ENCODE measurements at places on chromosomes 2 and 18.

DNA sequence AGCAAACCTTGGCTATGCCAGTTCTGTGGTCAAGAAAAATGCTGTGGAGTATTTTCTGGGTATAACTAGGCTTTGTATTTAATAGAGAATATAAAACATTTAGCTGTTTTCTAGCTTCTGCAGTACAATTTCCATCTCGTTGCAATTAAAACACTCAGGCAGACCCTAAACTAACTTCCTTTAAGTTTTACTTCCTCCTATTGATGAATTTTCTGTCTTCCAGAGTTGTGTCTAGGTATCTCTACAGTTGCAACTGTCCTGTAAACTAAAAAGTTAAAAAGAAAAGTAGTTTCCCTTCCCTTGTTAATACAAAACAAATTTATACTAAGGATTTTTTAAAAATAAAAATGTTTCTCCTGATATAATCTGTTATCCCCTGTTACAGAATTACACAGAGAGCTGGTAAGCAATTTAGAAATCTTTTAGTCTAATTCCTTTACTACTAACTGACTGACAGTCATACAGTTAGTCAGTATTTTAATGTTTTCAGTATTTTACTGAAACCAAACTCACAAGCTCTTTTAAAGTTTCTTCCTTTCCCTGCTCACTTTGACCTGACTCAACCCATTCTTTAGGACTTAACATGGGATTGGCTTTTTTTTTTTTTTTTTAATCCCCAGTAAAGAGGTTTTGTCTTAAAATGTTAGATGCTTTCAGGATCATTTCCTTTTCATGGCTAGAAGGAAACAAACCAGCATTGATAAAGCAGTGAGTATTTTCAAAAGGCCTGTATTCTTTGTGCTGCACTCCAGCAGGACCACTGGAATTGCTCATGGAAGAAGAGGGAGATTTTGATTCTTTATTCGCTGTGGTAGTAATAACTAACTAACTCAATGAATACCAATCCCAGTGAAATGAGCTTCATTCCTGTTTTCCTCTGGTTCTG, 22.9 kb downstream of the ITGAV start:
- no peak for DNase-seq

DNA sequence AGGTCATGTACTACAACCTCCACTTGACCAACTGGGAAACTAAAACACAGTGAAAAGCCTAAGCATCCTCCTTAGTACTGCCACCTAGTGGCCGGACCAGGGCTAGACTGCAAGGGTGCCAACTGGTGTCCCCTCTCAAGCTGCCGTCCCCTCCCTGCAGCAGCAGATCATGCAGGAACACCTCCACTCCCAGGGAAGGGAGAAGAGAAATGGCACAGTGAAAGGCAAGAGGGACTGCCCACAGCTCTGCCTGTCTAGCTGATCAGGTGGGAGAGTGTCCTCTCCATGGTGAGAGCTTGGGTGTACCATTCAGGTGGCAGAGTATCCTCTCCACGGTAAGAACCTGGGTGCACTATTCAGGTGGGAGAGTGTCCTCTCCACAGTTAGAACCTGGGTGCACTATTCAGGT, 78.1 kb downstream of the AAK1 start:
- peak; percentile 9 for DNase-seq

DNA sequence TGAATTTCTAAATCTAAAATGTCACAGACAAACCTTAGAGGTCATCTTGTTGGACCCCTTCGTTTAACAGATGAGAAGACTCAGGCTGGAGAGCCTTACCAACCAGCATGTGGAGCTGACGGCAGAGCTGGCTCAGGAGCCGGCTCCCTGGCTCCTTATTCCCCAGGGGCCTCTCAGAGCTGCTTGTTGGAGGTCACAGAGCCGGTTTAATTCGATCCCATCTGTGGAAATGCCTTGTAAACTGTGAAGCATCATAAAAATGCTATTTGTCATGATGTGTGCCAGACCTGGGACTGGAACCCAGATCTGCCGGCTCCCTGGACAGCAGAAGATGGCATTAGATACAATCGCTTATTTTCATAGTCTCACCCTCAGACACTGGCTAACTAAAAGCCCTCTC, 8.2 kb upstream of the CIB4 start:
- DNase-seq = no peak

DNA sequence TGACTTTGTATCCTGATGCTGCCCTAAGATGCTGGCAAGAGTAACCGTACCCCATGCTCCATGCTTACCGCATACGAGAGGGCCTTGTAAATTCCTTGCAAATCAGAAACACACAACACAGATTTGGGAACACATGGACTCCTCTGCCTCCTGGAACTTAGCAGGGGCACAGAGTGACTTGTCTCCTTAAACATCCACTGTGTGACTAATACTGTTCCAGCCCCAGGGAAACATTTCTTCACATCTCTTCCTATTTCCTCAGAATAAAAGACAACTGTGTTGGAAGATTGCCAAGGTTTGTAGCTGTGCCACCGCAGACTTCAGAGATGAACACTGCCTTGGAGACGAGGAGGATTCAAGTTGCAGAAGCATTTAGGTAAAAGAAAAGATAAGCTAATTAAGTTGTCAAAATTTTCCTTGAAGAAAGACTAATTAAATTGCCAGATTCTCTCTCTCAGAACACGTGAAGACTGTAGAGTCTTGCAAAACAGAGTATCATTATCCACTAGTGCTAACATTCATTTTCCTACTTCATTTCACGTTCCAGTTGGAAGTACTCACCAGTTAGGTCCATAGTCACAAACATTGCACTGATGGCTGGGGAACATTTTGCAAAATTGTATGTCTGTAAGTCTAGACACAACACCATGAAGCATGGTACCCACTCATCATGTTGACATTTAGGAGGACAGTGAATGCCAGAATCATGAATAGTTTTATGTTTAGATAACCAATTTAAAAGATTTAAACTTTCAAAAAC, 188.8 kb downstream of the TSN start:
- no peak for DNase-seq
